ENCODE measurements at places on chromosomes 7 and 10.

DNA sequence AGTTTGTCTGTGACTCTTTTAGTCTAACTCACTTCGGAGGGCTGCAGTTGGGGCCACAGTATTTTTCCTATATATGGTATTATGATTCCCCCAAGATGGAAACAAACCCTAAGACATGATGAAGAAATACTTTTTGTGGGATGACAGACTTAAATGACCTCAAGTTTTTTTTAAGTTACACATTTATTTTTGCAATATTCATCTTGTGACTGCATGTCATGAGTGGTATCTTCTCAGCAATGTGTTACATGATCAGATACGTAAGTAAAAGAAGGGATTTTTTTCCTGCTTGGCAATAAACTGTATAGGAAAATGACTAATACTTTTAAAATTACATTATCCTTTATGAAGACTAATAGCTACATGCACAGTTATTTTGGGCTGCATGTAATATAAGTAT is 57.8 kb downstream of the OR13A1 start:
- DNase-seq, result no peak

GRCh38 chr7:107592361-107593024 is 12.4 kb downstream of the BCAP29 start:
- no peak for DNase-seq

- no peak for DNase-seq
Measured at GRCh38 chr10:74867351-74867750, 41.0 kb downstream of the KAT6B start.

- no peak for DNase-seq
Measured at GRCh38 chr10:5040781-5041470, 37.3 kb upstream of the AKR1C2 start.

- no peak for DNase-seq
Measured at GRCh38 chr7:124915242-124915641, 14.4 kb downstream of the POT1 start.

GRCh38 chr10:7529638-7530037 is 118.8 kb upstream of the SFMBT2 start:
- DNase-seq, result no peak

GRCh38 chr7:34158368-34159153 is 253.2 kb downstream of the BMPER start:
- no peak for DNase-seq

DNA sequence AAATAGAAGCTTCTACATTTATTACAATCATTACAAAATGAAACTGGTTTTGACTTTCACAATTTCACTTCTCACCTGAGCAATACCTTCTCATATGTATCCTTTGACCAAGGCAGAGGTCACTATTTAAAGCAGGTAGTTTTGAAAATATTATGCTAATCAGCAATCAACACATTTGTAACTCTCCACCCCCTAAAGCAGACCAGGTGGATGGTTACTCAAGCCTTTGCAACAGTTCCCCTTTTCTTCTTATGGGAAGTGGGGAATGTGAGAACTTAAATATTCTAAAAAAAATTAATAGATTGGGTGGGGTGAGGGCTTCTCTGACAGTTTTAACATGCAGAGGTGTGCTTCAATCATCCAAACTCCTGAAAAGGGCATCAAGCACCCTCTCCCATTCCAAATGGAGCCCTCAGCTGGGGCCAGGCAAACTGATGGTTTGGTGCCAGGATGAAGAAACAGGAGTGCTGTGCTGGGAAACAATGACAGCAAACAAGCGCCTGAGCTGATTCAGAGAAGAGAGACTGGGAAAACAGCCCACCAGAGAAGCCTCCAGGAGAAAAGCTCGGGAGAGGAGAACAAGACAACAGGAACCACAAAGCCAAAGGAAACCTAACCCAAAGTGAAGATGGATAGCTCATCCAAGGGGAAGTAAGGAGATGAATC is 17.1 kb downstream of the RAPGEF5 start:
- DNase-seq, result no peak
